ENCODE measurements at places on chromosomes 4 and X.

- DNase-seq, result no peak
Measured at GRCh38 chrX:34813618-34814017, 129.0 kb upstream of the FAM47B start.

DNA sequence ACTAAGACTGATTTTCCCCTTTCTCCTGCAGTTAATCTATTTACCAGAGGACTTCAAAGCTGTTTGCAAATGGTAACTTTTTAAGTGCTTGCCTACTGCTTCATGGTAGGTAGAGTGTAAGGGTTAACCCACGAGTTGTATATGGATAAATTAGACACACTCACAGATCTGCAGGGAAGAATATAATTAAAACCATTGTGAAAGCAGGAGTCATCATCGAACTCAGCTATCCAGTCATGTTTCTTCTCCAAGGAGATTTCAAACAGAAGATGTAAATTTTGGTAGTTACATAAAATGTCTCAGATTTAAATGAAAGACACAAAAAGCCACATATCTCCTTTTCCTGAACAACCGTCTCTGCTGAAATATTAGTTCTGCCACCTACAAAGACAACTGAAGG lies 549 bp upstream of the XG start:
- no peak for DNase-seq

DNA sequence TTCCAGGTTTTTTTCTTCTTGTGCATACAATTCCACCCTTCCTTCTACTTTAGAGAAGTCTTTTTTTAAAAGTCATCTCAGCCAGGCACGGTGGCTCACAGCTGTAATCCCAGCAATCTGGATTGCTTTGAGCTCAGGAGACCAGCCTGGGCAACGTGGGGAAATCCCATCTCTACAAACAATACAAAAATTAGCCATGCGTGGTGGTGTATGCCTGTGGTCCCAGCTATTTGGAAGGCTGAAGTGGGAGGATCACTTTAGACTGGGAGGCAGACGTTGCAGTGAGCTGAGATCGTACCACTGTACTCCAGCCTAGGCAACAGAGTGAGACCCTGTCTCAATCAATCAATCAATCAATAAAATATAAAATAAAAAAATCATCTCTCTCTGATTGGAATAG lies 14.8 kb downstream of the ELOVL6 start:
- DNase-seq, result no peak

- DNase-seq, result no peak
Measured at GRCh38 chrX:120672841-120673530, 43.1 kb upstream of the C1GALT1C1 start.

DNA sequence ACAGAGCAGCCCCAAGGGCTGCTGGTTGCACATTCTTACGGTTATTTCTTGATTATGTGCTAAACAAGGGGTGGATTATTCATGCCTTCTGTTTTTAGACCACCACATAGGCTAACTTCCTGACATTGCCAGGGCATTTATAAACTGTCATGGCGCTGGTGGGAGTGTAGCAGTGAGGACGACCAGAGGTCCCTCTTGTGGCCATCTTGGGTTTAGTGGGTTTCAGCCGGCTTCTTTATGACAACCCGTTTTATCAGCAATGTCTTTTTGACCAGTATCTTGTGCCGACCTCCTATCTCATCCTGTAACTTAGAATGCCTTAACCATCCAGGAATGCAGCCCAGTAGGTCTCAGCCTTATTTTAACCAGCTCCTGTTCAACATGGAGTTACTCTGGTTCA lies 212.4 kb upstream of the GRID2 start:
- DNase-seq, result no peak

All from D721Med (cell line).